ENCODE measurements at places on chromosomes 13 and 19.

- peak; percentile 82 for DNase-seq
Observed at GRCh38 chr19:39406656-39407409, at the start of gene ZFP36. Gene ZFP36 (plus strand): TSS chr19:39406847. CDS start chr19:39406905, 58 bp downstream.

DNA sequence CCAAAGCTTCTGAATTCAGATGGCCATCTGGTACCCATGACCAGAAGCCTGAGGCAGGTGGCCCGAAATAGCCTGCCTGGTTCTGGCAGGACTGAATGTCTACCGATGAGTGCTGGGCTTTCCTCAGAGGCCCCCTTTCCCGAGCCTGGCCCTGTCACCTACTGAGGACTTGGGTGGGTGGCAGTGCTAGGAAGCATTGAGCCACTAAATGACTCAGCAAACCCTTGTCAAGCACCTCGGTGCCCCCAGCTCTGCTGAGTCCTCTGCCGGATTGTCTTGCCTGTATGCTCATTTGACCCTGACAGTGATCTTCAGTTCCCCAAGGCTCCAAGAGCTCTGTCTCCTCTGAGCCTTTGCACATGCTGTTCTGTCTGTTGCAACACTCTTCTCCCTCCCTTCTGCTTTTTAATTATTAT is 17.9 kb downstream of the PPP1R37 start:
- DNase-seq = no peak

GRCh38 chr13:80618781-80619180 is 277.9 kb upstream of the SPRY2 start:
- DNase-seq = no peak

DNA sequence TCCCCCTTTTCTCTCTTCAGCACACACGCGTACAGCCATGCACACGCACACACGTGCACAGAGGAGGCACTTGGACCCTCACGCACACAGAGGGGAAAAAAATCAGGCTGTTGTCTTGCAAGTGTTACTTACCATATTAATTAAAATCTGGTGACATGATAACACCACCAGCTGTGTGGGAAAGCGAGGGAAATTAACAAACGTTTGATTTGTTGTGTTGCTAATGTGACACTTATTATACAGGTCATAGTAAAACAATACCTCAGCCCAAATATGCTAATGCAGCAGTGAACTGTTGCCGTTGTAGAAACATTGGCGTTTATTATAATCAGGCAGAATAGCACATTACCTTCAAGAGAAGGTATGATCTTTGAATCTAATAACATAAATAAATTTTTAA is 211.7 kb downstream of the TEX29 start:
- no peak for DNase-seq

GRCh38 chr19:17468302-17469091 is 1.8 kb upstream of the SLC27A1 start:
- DNase-seq = no peak

DNA sequence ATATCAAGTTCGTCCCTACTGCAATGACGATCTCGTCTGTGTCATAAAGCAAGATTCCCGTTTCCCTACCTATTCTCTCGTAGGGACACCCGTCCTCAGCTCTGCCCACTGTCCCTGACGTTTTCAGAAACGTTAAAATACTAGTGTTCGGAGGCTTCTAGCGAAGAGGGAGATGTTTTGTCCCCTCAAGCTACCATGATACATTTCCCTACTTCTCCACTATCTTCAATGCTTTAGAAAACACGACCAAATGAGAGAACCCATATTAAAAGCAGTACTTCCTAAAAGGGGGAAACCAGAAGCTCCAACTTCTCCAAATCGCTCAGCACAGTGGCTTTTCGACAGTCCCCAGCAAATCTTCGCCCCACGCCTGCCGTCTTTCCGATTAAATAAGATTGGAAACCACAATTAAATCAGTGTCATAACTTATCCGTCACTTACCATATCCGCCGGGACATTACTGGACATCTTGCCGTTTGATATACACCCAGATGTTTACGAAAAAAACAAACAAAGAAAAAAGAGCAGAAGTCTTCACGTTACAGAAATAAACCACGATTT is 1.3 kb downstream of the UBL3 start:
- no peak for DNase-seq

DNA sequence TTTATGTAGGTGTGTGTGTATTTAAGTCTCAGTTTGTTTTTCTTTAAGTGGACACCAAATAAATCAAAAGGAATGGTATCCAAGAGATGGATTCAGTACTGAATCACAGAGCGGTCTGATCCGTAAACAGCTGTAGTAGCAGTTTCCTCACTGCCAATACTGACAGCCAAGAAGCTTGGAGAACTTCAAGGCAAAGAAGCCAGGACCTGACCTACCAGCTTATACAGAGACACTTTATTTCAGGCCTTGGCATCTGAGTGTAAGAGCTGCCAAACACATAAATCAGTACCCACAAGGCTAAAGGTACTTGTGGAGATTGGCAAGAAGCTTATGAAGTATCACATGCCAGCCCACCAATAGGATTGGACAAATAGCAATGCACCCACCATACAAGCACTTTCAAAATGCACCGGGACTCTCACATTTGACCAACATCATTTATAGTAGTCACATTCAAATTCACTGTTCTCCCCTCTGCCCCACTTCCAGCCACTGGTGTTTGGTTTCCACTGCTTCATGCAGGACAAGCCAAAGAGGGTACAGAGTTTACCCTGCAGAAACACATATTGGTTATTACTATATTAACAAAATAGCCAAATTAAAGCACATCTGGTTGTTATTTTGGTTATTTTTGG is 357.9 kb downstream of the KLF12 start:
- no peak for DNase-seq

DNA sequence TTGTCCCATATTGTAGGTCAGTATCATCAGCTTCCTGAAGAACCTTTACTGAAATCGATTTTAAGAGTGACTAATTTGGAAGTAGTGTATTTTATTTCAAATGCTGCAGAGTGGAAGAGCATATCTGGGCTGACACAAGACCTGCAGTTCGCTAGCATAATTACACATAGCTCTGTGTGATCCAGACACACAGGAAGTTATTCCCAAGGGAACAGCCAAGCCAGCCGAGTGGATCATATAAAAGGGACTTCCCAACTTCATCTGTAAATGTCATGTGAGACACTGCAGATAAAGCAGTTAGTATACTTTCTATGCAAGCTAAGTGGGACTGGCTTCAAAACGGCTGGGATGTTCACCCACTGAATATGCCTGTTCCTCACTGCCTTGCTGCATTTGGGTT is 760.4 kb downstream of the SLITRK1 start:
- DNase-seq = peak; percentile 9

DNA sequence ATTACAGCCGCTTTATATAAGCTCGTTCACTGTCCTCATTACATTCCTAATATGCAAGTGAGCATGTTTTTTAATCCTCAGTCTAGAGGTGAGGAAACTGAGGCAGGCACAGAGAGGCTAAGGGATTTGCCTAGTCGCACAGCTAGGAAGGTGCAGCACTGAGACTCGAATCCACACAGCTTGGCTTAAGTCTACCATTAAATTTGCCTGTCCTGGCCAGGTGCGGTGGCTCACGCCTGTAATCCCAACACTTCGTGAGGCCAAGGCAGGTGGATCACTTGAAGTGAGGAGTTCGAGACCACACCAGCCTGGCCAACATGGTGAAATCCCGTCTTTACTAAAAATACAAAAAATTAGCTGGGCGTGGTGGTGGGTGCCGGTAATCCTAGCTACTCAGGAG is 8.0 kb downstream of the RPS16 start:
- DNase-seq = no peak

- DNase-seq = peak; percentile 73
Observed at GRCh38 chr13:91133941-91134802, 213.3 kb upstream of the MIR17HG start.

GRCh38 chr13:83730674-83731073 is 151.6 kb downstream of the SLITRK1 start:
- no peak for DNase-seq
